ENCODE measurements at places on chromosomes 11 and 22.

DNA sequence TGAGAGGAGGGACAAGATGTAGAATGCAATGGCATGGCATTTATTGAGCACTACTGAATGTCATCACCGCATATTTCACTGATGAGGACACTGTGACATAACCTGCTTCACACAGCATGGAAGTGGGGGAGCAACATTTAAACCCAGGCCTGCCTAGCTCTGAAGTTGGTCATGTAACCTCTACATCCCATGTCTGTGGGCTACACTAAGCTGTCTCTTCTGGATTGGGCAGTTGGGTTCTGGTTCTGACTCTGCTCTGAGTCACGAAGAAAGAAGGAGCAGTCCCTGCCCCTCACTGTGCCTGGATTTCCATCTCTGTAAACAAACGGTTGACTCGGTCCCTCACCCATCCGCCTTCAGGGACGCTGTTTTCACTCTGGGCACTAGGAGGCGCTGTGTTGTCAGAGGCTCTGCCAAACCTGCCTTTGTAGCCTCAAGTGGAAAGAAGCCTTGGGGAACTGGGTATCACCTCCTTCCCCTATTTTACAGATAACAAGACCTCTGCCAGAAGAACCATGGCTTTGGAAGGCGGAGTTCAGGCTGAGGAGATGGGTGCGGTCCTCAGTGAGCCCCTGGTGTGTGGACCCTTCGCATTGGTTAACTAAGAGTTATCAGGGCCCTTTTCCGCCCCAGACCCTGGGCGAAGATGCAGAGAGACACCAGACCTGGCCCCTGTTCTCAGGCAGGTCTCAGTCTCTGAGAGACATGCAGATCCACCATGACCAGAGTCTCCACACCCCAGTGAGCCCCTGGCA, 12.7 kb upstream of the ARHGEF17 start:
- peak; percentile 66 for DNase-seq

GRCh38 chr11:118060869-118061268, 16.0 kb upstream of the TMPRSS4 start:
- DNase-seq, result no peak

- no peak for DNase-seq
These were observed 5.5 kb downstream of the TCIRG1 start for GRCh38 chr11:68044145-68044813.

GRCh38 chr11:123391646-123392348, 38.3 kb upstream of the GRAMD1B start:
- DNase-seq, result no peak

- no peak for DNase-seq
These were observed 5.4 kb upstream of the MMP8 start for GRCh38 chr11:102729849-102730815.

DNA sequence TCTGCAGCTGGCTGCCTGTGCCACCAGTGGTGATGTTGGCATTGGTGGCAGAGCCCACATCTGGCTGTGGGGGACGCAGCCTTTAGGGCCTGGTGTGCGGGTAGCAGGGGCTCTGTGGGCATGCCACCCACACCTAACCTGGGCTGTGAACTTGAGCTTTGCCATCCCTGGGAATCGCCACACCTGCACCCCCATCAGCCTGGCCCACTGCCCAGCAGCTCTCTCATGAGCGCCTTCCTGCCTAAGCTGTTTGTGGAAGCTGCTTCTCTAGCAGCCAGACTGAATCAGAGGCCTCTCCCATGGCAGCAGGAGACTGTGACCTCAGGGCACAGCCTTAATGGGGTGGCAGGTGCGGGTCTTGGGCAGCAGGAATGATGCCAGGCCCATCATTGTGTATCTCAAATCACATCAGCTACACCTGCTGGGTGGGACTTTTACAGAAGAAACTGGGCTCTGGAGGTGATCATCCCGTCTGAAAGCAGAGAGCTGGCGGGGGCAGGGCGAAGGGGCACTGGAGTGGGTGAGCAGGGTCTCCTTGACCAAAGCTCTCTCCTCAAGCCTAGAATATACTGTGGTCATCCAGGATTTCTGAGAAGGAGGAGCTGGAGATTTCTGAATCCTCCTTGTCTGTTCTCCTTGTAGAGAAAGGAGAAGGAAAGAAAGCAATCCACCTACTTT, 17.8 kb upstream of the CARS1 start:
- no peak for DNase-seq

- DNase-seq, result no peak
These were observed 206.3 kb downstream of the DDX10 start for GRCh38 chr11:108871152-108871551.

GRCh38 chr11:122933416-122933815, 48.2 kb downstream of the BSX start:
- no peak for DNase-seq

GRCh38 chr11:1218788-1219445, 3.9 kb upstream of the MUC5B start:
- DNase-seq, result no peak

GRCh38 chr11:116693593-116694348, 79.0 kb downstream of the BUD13 start:
- DNase-seq, result no peak

DNA sequence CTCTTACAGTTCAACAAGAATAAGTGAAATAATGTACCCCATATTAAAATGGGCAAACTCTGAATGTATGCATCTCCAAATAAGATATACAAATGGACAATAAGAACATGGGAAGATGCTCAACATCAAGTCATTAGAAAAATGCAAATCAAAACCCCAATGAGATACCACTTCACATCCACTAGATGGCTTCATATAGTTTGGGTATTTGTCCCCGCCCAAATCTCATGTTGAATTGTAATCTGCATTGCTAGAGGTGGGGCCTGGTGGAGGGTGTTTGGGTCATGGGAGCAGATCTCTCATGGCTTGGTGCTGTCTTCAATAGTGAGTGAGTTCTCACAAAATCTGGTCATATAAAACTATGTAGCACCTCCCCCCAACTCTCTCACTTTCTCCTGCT, 5.7 kb downstream of the MPZL2 start:
- no peak for DNase-seq

GRCh38 chr11:128336203-128336602, 251.2 kb downstream of the ETS1 start:
- DNase-seq, result no peak

DNA sequence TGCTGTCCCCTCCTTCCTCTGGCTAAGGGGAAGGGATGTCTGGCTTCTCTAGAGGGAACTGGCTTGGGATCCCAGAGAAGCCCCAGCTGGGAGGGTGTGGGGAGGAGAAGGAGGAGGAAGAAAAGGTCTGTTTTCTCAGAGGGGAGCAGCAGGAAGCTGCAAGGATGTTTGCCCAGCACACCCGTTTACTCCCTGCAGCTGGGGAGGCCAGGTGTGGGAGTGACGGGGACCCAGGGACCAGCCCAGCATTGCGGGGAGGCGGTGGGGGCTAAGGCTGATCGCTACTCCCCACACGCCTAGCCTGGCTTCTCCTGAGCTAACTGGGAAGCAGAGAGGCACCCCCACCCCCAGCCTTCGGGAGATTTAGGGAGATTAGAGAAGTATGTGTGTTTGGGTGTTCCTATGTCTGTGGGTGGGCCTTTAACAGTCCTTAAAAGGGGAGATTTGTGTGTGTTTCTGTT, 3.9 kb downstream of the CREB3L1 start:
- no peak for DNase-seq

GRCh38 chr22:41445129-41446056, 1.2 kb downstream of the TOB2 start:
- peak; percentile 60 for DNase-seq

- no peak for DNase-seq
These were observed 14.0 kb downstream of the RPS6KA4 start for GRCh38 chr11:64372802-64373597.

- peak; percentile 63 for DNase-seq
These were observed 33.8 kb upstream of the SLC35C1 start for GRCh38 chr11:45771193-45771565.

DNA sequence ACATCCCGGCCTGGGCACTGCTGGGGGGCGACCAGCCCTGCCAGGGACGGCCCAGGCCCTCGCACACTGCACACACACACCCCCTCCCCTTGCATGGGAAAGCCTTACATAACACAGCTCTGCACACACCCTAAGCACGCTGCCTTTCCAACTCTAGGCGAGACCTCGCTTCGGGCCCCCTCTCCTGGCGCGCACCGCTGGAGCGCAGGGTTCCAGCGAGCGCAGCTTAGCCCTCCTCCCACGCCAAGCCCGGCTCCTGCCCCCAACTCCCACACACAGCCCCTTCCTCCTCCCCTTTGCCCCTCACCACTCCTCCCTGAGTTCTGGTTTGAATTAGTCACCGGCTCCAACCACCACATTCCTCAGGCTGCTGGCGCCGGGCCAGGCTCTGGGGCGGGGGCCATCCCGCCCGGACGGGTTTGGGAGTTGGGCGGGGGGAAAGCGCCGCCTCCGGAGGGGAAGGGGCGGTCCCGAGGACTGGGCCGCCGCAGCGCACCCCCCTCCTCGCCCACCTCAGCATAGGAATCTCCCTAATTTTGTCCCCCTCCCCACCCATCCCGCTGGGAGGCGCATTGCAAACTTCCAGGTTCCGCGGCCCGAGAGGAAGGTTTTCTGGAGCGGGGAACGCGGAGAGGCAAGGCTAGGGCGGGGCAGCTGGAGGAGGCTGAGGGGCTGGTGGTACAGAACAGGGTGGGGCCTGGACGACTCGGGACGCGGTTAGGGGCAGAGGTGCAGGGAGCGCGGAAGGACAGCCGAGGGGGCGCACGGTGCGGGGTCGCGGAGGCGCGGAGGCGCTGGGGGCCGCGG, 966 bp downstream of the AHNAK start:
- peak; percentile 82 for DNase-seq

GRCh38 chr11:60318726-60319125, 8.3 kb upstream of the MS4A6E start:
- DNase-seq, result no peak

- peak; percentile 16 for DNase-seq
These were observed 9.4 kb downstream of the MUC5B start for GRCh38 chr11:1232021-1232882.

DNA sequence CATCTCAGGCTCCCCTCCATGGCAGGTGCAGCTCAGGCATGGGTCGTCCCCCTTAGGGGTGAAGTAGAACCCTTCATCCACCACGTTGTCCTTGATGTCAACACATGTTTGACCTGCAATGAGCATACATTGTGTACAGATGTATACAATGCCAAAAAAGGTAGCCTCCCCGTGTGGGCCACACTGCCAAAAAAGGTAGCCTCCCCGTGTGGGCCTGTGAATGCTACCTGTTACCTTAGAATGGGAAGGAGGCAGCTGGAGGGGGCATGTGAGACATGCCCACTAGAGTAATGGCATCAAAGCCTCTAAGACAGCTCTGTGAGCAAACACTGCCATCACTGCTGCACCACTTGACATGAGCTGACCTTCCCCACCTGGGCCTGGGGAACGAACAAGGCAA, 73.7 kb downstream of the DGCR2 start:
- DNase-seq, result no peak

DNA sequence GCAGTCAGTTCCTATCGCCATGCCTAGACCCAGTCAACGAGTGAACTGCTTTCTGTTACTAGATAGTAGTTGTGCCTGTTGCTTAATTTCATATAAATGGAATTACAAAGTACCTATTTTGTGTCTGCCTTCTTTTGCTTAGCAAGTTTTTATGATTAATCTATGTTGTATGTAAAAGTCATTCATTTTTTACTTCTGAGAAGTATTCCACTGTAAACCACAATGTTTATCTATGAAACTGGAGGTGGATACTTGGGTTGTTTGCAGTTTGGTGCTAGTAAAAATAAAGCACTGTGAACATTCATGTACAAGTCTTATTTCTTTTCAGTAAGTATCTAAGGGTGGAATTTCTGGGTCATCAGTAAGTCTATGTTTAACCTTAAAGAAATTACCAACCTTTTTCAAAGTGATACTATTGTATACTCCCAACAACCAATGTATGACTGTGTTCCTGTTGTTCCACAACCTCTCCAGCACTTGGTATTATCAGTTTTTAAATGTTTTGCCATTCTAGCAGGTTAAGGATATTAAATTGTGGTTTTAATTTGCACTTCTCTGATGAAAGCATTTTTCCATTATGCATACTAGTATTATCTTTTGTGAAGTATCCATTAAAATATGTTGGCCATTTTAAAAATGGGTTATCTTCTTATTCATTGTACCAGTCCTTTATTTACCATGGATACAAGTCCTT, 68.2 kb downstream of the DNAJC24 start:
- DNase-seq, result no peak
